ENCODE measurements at places on chromosomes 6 and 20.

GRCh38 chr6:21437581-21437980, 156.0 kb upstream of the SOX4 start:
- DNase-seq: no peak

- no peak for DNase-seq
These were observed 41.7 kb downstream of the CNKSR3 start for GRCh38 chr6:154468760-154469159.

GRCh38 chr6:10659699-10660348, 34.6 kb downstream of the C6orf52 start:
- DNase-seq: no peak

DNA sequence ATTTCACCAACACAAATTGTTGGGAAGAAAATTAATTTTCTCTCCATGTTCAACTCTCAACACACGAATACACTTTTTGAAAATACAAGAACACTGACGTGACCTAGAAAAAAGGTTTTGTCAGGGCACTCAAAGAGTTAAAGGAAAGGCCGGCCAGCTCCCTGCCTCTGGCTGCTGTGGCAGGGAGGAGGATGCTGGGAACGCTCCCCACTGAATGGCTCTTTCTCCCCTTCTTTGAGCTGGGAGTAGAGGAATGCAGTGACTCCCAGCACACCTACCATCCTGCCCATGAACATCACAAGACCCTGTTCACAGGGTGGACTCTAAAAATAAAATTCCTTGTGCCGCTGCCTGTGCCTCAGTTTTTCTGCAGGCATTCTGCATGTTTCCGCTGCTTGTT, 47.0 kb downstream of the MAP3K5 start:
- DNase-seq: no peak

DNA sequence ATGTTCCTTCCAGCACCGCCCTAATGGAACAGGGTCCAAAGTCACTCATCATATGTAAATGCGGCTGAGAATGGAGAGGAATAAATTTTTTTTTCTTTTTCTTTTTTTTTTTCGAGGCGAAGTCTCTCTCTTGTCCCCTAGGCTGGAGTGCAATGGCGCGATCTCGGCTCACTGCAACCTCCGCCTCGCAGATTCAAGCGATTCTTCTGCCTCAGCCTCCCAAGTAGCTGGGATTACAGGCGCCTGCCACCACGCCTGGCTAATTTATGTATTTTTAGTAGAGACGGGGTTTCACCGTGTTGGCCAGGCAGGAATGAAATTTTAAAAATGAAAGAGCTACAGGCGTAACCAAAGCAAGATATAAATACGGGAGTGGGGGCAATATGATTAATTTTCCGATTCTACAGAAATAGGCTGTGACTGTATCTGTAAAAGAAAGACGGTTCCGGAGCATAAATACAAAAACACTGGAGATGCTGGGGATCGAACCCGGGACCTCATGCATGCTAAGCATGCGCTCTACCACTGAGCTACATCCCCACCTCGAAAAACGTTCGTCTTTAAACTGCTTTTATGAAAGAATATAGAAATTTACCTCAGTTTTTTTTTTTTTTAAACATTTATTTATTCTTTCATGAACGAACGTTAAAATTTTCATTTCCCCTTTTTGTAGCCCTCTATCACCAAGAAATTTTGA, 132.2 kb downstream of the GPX5 start:
- peak; percentile 61 for DNase-seq

- no peak for DNase-seq
These were observed 802 bp downstream of the HDGFL1 start for GRCh38 chr6:22570185-22570551.

DNA sequence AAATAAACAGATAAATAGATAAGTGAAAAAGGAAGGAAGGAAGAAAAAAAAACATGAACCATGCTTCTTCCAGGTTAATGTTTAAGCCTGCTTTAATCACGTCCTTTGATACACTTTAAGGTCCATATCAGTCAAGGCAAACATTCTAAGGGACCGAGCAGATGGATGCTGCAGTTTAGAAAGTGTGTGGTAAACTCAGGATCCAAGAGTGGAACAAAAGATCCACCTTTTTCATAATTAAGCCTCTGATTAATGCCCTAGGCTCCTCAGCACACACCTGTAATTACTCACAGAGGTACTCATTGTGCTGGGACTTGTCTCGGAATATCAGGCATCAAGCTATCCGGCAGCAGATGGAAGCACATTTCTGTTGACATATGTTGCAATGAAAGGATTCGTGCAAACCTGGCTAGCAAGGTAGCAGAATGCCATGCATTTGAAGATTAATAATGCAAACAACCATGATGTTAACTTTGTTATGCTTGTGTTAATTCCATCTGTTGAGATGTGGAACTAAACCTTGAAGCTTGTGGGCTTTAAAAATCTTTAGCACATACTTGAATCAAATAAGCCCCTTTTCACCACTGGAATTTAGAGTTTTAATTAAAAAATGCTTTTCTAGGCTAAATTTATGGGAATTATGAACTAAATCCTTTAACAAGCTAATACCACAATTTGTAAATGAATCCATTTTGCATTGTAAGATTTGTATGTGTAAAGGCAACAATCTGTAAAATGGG, 163.7 kb downstream of the RALGAPA2 start:
- DNase-seq: no peak

- DNase-seq: no peak
These were observed 24.3 kb downstream of the PPP1R3G start for GRCh38 chr6:5109436-5109835.

DNA sequence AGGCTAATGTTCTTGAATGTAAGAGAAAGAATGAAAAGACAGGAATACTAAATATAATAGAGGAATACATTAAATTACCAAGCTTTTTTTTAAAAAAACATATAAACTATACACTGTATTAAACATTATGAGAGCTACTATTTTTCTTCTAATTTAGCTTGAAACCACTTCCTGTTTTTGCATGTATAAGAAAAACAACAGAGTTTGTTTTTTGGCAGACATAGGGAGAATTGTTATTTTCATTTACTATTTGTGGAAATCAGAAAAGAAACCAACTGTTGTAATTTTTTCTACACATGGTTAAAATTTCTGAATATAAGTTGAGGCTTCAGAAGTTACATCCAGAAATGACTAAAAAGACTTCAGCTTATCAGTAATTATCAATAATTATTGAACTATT, 991.8 kb upstream of the GJE1 start:
- DNase-seq: no peak

DNA sequence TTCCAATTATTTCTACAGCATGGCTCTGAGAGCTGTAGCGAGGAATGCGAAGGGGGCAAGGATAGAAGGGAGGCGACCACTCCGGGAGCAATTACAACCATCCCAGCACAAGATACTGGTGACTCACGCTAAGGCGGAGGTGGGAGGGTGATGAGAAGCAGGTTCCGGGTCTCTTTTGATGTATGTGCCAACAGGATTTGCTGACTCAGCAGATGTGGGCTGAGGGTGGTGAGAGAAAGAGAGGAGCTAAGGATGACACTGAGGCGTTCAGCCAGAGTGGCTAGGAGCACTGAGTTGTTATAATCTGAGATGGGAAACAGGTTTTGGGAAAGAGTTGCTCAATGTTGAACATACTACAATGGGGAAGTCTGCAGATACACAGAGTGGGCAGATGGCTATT, 9.3 kb upstream of the TXNDC5 start:
- no peak for DNase-seq

DNA sequence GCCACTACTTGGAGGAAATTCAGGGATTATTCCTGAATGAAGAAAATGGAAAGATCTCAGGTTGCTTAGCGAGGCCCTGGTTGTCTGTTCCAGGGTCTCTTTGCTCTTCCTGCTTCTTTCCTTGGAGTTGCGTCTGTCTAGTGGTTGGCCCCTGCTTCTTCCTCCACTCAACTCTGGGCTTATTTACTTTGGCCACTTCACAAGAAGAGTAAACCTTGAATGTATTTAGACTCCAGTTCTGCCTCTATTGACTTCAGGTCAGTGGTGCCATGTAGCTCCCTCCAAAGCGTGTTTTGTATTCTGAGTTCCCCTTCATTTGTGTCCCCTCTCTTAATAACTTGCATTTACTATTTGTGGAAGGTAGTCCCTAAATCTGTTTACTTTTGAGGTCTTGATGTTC, 456.5 kb downstream of the UTRN start:
- DNase-seq: no peak

DNA sequence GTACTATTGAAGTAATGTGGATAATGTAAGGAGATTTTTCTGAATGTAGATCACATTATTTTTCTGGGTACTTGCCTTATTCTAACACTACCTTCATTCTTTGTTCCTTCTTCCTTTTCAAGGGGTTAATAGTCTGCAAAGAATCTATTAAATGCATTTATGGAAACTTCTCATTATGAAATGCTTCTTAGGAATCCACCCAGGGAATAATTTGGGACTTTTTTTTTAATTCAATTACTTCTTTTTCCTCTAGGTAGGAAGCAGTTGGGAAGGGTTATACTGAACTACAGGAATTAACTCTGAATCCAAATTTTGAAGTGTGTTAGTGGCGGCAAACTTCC, 173.1 kb downstream of the FOXA2 start:
- no peak for DNase-seq

DNA sequence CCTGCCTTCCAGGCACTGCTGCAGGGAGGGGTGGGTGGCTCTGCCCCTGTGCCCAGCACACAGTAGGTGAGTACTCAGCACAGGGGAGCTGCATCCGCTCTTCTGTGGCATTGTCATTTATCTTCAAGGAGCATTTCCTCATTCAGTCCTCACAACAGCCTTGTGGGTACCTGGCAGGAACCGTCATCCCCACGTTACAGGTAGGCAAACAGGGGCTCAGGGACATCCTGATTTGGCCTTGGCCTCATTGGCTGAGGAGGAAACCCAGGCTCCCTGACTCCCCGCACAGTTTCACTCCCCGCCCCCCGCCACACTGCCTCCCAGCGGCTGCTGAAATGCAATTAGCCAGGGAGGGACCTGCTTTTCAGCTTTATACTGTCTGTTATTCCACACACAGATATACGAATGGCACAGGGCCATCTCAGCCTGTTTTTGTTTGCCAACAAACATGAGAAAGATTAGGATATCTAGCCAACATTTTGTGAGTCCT, 24.2 kb upstream of the PNPLA1 start:
- no peak for DNase-seq

DNA sequence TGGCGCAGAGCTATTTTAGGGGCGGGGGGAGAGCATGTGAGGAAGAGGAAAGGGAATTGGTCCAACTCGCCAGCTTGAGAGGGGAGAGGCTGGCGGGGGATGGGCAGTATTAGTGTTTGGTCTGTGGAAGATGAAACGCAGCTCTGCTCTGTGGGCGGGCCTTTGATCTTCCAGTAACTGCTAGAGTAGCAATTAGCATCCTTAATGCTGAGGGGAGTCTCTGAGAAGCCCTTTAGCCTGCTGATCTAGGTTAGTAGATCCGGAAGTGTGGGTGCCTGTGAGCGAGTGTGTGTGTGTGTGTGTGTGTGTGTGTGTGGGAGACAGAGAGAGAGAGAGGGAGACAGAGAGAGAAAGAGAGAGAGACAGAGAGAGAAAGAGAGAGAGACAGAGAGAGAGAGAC, 117.2 kb upstream of the BACH2 start:
- DNase-seq: peak; percentile 53

- no peak for DNase-seq
These were observed 3.9 kb downstream of the NOL4L start for GRCh38 chr20:32580970-32581838.

DNA sequence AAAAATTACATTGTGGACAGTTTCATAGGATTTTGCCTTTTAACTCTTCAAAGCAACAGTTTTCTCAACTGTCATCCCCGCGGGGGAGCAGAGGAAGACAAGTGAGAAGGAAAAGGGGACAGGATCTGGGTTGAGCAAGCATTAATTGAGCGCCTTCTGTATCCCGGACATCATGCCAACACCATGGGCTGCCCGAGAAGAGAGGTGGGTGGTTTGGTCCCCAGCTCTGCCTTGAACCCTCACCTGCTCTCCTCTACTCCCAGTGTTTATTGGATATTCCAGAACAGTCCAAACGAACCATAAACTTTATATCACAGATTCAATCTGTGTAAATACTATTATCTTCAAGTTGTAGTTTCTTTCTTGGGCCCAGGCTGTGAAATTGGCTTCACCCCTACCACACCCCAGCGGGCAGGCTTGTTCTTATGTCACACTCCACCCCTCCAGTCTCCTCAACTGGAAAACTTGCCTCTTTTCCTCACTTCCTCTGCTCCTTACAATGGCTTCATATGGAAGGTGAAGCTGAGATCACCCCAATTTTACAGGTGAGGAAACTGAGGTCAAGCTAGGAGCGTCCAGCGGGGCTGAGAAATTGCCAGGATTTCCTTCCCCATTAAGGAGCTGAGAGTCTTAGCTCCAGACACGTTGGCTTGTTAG, 6.0 kb downstream of the PCK1 start:
- no peak for DNase-seq

GRCh38 chr6:127727260-127727953, 150.4 kb downstream of the C6orf58 start:
- DNase-seq: no peak

GRCh38 chr6:1312203-1312472, 240 bp downstream of the FOXQ1 start:
- no peak for DNase-seq

DNA sequence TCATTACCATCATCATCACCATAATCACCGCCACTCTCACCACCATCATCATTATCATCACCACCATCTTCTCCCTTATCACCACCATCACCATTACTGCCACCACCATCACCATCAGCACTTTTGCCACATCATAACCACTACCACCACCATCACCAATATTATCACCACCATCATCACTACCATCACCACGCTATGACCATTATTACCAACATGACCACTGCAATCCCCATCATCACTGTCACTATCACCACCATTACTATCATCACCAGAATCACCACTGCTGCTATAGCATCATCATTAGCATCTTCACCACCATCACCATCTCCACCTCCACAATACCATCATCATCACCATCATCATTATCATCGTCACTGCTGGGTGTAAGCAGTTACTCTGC, 25.6 kb downstream of the CST1 start:
- no peak for DNase-seq

DNA sequence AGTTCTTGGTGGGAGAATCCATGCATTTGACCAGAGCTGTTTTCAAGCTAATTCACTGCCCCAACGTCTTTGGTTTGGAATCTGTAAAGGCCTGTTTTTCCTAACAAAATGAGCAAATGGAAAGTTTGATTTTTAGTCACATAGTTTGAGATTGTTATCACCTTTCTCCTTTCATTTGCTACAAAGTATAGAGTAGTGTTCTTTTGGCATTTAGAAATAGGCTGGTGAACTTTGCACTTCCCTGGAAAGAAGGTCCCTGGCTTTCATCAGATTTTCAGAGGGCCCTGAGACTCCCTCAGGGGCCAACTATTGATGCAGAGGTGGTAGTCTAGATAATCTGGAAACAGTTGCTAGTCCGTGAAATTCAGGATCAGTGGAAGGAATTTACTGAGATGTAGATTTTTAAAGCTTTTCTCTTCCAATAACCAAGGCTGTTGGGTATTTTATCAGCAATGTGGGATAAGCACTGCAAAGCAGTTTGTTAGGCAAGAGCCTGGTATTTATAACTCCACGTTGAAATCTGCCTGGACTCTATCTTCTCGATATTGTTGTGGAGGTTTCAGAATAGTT, 1.7 kb downstream of the ARFGEF2 start:
- DNase-seq: no peak
